ENCODE measurements at places on chromosomes 4 and X.

DNA sequence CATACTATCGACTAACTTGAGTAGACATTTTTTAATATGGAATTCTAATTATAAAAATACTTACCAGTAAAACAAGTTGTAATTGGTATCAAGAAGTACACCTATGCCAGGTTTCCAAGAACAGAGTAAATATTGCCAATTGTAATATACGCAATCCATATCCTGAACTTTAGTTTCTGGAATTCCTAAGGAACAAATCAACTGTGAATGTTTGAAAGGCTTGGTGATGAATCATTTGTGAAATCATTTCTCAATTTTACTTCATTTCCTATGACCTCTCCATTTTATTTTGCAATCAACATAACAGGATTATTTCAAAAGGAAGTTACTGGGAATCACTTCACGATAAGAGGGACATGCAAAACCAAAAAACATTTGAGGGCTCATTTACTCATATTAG is 3.7 kb downstream of the IL13RA2 start:
- DNase-seq = no peak

DNA sequence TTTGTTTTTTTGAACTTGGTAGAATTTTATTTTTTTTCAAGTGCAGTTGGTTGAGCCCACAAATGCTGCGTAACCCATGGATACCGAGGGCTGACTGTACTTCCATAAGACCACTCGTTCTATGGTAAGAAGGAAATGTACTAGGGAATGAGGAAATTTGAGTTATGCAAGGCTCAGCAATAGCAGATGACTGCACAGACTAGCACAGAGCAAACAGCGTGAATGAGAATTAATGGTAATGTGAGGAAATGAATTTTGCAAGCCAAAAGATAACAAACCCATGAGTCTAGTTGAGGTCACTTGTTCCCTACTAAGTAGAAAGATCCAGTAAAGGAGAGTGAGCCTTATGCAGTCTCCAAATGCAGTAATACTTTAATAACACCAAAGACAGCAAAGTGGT is 17.4 kb downstream of the GSPT2 start:
- DNase-seq = no peak

- DNase-seq = no peak
These were observed 1668.6 kb upstream of the AGA start for GRCh38 chr4:179110816-179111215.

- DNase-seq = no peak
These were observed 170.3 kb downstream of the VEGFC start for GRCh38 chr4:176622251-176622948.

DNA sequence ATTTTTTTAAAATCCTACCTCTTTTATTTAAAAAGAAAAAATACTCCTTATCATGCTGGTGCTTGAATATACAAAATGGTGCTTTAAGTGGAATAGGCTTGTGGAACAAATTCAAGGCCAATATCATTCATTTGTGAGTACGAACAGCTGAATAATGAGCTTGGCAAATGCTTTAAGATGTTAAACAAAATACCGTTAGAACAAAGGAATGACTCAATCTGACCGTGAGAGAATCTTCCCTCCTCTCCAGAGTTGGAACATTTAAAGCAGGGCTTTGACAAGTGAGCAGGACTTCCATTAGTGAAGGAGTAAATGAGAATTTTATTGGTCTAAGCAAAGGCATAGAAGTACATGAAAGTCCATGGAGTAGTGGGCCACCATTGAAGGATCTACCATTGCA is 74.5 kb downstream of the DCLK2 start:
- DNase-seq = no peak

GRCh38 chrX:20507901-20508620 is 241.4 kb upstream of the RPS6KA3 start:
- no peak for DNase-seq

GRCh38 chrX:72169008-72169728 is 12.4 kb upstream of the PIN4 start:
- DNase-seq = peak; percentile 20

DNA sequence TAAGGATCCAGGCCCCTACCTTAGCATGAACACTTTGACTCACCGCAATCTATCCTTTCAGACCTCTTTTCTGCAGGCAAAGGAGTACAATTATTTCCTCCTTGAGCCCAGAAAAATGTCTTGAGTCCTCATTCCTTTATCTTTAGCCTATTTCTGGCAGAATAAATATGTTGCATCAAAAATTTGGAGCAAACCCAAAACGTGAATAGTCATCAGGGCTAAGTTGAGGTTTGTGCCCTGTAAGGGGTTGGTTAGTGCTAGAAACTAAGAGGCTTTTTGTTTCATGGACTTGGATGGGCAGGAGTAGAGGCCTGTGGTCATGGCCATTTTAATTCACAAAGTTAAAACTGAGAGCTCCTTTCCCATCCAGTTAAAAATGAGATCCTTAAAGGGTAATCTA is 460.3 kb downstream of the GBA3 start:
- DNase-seq = no peak

DNA sequence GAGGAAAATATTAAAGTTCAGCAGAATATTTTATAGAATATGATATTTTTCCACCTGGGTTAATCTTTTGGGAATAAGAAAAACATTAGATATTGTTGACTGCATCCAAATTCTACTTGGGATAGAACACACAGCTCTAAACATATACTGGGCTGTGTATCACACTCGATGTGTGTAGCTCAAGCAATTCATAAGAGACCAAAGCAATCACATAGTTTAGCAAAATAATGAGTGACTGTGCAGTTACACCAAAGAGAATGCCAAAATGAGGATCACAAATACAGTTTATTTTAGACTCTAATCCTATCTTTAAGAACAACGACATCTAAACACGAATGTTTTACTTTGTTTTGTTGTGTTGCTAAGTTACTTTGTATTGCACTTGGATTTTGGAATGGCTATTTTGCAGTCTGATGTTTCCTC is 101.2 kb downstream of the CBR4 start:
- DNase-seq = no peak

- DNase-seq = no peak
These were observed 56.7 kb upstream of the HGFAC start for GRCh38 chr4:3384771-3385710.

DNA sequence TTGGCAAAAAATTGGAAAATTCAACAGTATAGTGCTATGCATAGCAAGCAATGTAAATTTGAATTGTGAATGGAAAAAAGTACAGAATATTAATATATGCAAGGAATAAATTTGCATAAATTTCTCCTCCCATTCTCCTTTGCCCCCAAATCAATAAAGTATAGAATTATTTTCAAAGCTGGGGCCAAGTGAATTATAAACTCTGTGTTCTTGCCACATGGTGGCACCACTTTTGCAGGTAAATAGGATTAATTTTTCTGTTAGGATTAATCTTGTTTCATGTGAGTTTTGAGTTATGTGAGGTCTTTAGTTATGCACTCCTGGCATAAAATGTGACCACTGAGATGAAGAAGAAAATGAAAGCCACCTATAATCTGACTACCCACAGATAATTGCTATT is 19.9 kb downstream of the COPS4 start:
- no peak for DNase-seq

- DNase-seq = no peak
These were observed 24.9 kb downstream of the IGFBP7 start for GRCh38 chr4:57085278-57085677.

GRCh38 chr4:172584816-172585215 is 583.8 kb upstream of the GALNT7 start:
- no peak for DNase-seq

DNA sequence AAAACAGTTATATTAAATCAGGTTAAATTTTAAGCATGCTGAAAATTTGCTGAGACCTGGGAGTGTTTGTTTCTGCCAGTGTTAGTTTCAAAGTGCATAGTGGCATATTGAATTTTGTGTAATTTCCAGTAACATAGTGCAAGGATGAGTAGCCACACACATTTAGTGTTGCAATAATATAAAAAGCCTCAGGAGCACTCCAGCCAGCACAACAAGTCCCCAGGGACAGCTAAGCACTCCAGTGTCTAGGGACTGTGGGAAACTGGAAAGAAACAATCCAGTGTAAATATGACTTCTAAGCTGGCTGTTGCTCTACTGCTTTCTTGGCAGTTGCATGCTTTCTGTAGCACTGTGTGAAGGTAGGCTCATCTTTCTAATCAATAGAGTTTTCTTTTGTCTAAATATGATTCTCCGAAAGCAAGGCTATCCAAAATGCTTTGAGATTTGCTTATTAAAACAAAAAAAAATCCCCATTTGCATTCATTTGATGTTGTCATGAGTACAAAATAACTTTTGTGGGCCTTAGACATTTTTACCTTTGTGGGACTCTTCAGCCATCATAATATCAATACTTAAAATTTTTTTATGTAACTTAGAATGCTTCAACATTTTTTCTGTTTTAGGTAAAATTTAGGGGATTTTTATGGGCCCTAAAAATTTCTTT is 24.2 kb upstream of the CXCL2 start:
- DNase-seq = no peak

GRCh38 chr4:176406736-176407135 is 87.0 kb downstream of the SPCS3 start:
- no peak for DNase-seq

DNA sequence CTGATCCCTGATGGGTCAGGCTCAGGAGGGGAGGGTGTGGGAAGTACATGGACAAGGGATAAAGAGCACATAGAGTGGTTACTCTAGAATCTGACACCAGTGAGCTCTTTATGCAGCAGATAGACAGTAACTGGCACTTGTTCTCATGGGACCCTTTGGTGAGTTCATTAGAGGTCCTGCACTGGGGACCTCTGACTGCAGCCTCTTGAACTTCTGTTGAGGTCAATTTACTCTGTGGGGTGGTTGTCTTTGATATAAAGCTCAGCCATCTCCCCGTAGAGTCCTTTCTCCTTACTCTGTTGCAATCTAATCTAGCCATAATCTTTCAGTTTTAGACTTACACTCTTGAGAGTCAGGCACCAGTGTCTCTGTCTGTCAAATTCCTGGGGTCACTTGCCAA is 222.4 kb downstream of the GPAT3 start:
- no peak for DNase-seq

- no peak for DNase-seq
These were observed 227.3 kb downstream of the KDR start for GRCh38 chr4:54898056-54898562.

DNA sequence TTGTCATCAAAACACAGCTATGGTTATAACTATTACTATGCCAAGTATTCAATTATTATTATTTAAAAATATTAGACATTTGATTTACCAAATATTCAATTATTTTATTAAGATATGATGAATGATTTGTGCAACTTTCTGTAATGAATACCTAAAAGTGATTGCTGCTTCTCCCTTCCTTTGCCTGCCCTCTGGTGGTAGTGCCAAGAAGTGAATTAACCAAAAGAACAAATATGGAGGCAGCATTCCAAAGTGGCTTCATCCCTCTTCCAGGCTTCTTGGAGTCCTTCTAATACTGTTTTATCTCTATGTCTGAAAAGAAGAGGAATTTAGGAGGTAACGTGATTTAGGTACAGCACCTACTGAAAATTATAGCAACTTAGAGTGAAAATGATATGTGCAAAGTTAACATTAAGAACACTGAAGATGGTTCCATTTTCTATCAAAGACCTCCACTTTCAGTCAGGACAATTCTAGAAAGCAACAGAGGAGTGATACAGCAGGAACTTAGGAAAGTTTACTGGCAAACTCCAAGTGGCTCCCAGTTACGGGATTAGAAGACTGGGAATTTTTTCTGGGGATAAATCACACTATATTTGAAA is 43.0 kb downstream of the ENPEP start:
- DNase-seq = peak; percentile 12

DNA sequence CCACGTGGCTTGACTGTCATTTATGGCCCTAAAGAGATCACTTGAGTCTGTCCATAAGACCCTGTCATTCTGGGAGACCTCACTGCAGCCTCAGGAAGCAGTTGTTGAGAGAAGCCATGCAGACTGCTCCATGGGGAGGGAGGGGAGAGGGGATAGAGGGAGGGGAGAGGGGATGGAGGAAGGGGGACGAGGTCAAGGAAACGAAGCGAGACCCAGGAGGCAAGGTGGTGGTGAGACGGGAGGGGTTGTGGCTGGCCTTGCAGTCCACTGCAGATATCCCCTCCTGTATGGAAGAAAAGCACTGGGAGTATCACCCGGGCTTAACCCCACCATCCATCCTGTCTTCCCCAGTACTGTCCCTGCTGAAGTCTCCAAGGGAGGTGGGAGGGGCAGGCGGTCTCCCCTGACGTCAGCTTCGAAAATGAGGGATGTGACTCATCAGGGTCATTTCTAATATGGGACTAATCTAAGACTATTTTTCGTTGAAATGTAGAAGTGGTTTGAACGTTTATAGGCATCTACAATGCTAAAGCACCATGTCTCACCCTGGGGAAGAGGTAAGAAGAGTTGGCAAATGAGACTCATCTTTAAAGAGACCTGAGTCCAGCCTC is 5.6 kb downstream of the TMEM255A start:
- no peak for DNase-seq

- no peak for DNase-seq
These were observed 39.6 kb downstream of the TMA16 start for GRCh38 chr4:163534056-163534455.

- no peak for DNase-seq
These were observed 111.9 kb downstream of the SORBS2 start for GRCh38 chr4:185700048-185700447.

Data from activated naive CD4-positive, alpha-beta T cell treated with Interleukin-2 at 50 U/mL for 16 hours (primary cell).